ENCODE measurements at places on chromosomes 7 and 10. TPM values are rescaled to one million over a fixed set of nuclear protein-coding genes. Genes with fewer than 3 reads are reported as not detected.

GRCh38 chr10:25531457-25532061 is 356.8 kb downstream of the GPR158 start:
- DNase-seq = no peak
- no peak overlapping the region for H3K27ac ChIP-seq
- no peaks in the 10 kb centered on the region for H3K36me3 ChIP-seq

- H3K4me3 ChIP-seq = no peak overlapping the region
- no peaks in the 10 kb centered on the region for H3K4me1 ChIP-seq
- no peak overlapping the region for H3K27ac ChIP-seq
- no peaks in the 10 kb centered on the region for H3K27me3 ChIP-seq
Observed at GRCh38 chr7:15837306-15837950, 150.9 kb upstream of the MEOX2 start.

The GPR15LG gene
- not detected for total RNA-seq

- H3K4me1 ChIP-seq = no peaks in the 10 kb centered on the region
- H3K27ac ChIP-seq = no peak overlapping the region
- H3K27me3 ChIP-seq = no peaks in the 10 kb centered on the region
- DNase-seq = no peak
- H3K36me3 ChIP-seq = no peaks in the 10 kb centered on the region
Observed at GRCh38 chr7:78149787-78150186, 351.2 kb downstream of the PHTF2 start.

- H3K4me3 ChIP-seq = no peak overlapping the region
- H3K27me3 ChIP-seq = no peaks in the 10 kb centered on the region
Observed at GRCh38 chr7:96041171-96041570, 268.8 kb downstream of the DYNC1I1 start.

DNA sequence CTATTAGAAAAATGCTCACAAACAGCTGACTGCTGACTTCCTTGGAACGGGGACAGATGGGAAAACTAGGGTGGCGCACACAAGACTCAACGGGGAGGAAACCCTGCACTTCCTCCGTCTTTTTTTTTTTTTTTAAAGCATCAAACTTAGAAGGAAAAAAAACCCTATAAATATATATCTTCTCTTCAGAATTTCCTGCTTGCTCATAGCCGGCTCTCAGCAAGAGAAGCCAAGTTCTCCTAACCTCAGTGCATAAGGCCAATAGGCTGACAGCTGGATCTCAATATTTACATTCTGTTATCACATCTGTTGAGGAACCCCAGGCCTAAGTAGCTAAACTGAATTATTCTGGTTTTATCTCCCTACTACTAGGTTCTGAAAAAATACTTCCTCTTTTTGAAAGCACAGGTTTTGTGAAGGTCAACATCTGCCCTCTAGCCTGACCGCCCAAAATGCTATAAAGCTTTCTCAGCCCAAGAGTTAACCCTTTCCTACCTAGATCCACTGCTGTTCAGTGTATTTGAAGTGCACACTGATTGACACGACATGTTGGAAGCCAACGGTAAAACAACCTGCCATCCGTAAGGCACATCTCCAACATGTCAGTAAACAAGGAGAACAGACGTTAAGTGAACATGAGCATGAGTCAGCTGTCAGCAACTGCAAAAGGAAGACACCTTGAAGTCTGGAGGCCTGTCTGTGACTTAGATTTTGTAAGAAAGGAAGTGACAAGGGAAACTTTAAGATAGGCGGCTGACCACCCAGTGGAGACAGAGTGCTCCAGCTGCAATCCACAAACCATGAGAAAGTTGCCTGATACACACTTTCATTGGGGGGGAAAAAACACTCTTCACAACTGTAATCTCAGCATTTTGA is 83.8 kb downstream of the EBLN1 start:
- DNase-seq = no peak
- peaks cover 12% of the 10 kb centered on the region for H3K4me1 ChIP-seq
- H3K4me3 ChIP-seq = no peak overlapping the region
- H3K27me3 ChIP-seq = peaks cover 15% of the 10 kb centered on the region
- no peak overlapping the region for H3K27ac ChIP-seq

- peaks cover 46% of the 10 kb centered on the region for H3K4me1 ChIP-seq
- H3K27ac ChIP-seq = peak overlapping the region; percentile 100
- no peaks in the 10 kb centered on the region for H3K27me3 ChIP-seq
- DNase-seq = no peak
Observed at GRCh38 chr10:73742454-73742734, 1.8 kb upstream of the SEC24C start.

- no peak for DNase-seq
- H3K4me1 ChIP-seq = no peaks in the 10 kb centered on the region
- H3K27me3 ChIP-seq = no peaks in the 10 kb centered on the region
- H3K27ac ChIP-seq = no peak overlapping the region
Observed at GRCh38 chr7:65915921-65916657, 43.2 kb downstream of the VKORC1L1 start.

- peaks cover 4% of the 10 kb centered on the region for H3K4me1 ChIP-seq
- no peak overlapping the region for H3K27ac ChIP-seq
Observed at GRCh38 chr7:16970732-16971482, 89.1 kb upstream of the AGR3 start.

GRCh38 chr7:139673230-139673629 is 104.6 kb downstream of the HIPK2 start:
- H3K4me3 ChIP-seq = peak overlapping the region; percentile 87
- peak; percentile 70 for DNase-seq
- peaks cover 74% of the 10 kb centered on the region for H3K4me1 ChIP-seq
- no peaks in the 10 kb centered on the region for H3K27me3 ChIP-seq
- H3K27ac ChIP-seq = peak overlapping the region; percentile 97
- no peaks in the 10 kb centered on the region for H3K36me3 ChIP-seq

DNA sequence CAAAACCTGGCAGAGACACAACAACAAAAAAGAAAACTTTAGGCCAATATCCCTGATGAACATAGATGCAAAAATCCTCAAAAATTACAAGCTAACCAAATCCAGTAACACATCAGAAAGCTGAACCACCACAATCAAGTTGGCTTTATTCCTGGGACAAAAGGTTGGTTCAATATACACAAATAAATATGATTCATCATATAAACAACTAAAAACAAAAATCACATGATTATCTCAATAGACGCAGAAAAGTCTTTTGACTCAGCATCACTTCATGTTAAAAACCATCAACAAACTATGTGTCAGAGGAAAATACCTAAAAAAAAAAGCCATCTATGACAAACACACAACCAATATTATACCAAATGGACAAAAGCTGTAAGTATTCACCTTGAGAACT is 283.5 kb downstream of the THSD7A start:
- H3K4me3 ChIP-seq = no peak overlapping the region
- no peak overlapping the region for H3K27ac ChIP-seq
- no peaks in the 10 kb centered on the region for H3K4me1 ChIP-seq
- no peak for DNase-seq

DNA sequence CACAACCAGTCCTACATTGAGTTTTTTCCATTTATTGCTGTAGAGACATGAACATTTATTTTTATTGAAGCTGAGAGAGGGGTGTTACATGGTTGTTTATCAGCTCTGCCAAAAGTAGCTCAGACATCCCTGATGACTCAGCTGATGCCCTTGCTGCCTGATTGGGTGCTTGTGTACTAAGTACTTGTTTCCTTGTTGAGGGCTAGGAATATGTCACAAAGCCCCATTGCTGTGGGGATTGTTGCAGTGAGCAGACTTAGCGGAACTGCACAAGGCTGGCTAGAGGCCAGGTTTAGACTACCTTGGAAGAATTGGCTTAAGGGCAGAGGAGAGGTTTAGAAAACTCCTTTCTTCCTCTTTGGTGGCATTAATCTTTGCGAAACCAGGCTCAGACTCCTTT is 110.6 kb downstream of the AUTS2 start:
- no peaks in the 10 kb centered on the region for H3K36me3 ChIP-seq
- peaks cover 17% of the 10 kb centered on the region for H3K27me3 ChIP-seq
- no peak overlapping the region for H3K4me3 ChIP-seq

GRCh38 chr10:79259834-79260233 is 87.4 kb upstream of the PPIF start:
- H3K27me3 ChIP-seq = no peaks in the 10 kb centered on the region
- no peak overlapping the region for H3K27ac ChIP-seq
- no peak overlapping the region for H3K4me3 ChIP-seq
- H3K36me3 ChIP-seq = no peaks in the 10 kb centered on the region
- DNase-seq = no peak
- H3K4me1 ChIP-seq = peaks cover 12% of the 10 kb centered on the region

The BHLHA15 gene
- 3.3 TPM for total RNA-seq

The CALML3 gene
- total RNA-seq = not detected

- no peaks in the 10 kb centered on the region for H3K27me3 ChIP-seq
- no peaks in the 10 kb centered on the region for H3K36me3 ChIP-seq
- H3K4me1 ChIP-seq = peaks cover 29% of the 10 kb centered on the region
- H3K4me3 ChIP-seq = peak overlapping the region; percentile 42
- H3K27ac ChIP-seq = no peak overlapping the region
Observed at GRCh38 chr10:78981257-78981969, 87.4 kb upstream of the ZMIZ1 start.

DNA sequence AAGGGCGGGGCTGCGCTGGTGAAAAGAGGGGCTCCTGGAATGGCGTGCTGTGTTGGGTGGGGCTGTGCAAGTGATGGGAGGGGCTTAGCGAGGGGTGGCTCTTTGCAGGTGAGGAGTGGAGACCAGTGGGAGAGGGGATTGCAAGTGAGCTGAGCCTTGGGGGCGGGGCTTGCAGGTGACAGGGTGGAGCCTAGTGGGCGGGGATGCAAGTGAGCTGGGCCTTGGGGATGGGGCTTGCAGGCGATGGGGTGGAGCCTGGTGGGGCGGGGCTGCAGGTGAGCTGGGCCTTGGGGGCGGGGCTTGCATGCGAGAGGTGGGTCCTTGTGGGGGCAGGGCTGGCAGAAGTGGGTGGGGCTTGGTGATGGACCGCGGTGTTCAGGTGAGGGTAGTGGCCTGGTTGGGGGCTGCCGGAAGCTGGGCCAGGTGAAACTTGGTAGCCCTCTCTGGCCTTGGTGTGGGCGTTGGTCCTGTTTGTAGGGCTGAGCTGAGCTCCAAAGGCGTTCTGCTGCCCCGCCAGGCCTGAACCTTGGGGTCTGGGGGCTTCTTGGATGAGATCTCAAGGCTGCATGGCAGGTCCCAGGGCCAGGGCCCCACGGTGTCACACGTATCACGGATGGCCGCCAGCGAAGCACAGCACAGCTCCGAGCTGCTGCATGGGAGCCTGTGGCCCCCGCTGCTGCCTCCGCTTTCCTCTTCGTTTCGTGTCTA is 743 bp upstream of the PITRM1 start:
- peaks cover 8% of the 10 kb centered on the region for H3K36me3 ChIP-seq
- peak overlapping the region; percentile 68 for H3K4me3 ChIP-seq
- peak; percentile 82 for DNase-seq
- H3K4me1 ChIP-seq = peaks cover 25% of the 10 kb centered on the region

DNA sequence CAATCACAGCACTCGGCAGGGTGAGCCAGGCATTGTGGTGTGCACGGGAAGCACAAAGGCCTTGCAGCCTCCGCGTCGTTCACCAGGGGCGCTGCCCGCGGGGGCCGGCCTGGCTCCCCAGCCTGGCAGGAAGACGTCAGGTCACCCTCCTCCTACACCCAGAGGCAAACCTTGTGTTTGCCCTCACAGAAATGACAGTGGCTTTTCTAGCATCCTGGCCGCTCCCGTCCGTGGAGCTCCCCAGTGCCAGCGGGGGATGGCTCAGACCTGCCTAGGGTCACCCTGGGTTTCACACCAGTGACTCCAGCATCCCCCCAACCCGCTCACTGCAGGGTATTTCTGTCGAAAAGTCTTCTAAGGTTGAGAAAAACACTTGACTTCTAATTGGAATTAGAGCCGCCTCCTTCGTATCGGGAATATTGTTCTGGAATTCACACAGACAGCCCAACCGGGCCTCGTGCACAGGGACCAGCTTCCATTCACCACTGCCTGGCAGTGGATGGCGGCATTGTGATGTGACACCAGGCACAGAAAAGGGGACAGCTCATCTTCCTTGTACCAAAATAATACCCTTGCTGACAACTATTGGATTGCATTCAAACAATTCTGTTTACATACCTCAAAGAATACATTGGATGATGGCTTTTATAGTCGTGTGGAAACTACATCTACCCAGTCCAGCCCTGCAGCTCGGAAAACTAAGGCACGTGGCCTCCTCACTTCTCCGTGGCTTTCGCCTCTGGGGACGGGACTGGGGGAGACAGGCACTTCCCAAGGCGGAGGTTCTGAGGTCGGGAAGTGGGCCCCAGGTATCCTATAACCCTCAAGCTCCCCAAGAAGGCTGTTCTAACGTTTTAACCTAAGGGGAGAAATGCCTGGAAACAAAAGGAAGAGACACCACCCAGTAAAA is 109.0 kb downstream of the EBF3 start:
- H3K4me1 ChIP-seq = no peaks in the 10 kb centered on the region
- no peak for DNase-seq
- no peak overlapping the region for H3K4me3 ChIP-seq
- no peak overlapping the region for H3K27ac ChIP-seq
- no peaks in the 10 kb centered on the region for H3K36me3 ChIP-seq

The FAM180A gene
- not detected for total RNA-seq

GRCh38 chr10:10726101-10726500 is 291.6 kb upstream of the CELF2 start:
- H3K27ac ChIP-seq = no peak overlapping the region
- no peaks in the 10 kb centered on the region for H3K27me3 ChIP-seq
- no peaks in the 10 kb centered on the region for H3K36me3 ChIP-seq
- DNase-seq = no peak
- H3K4me1 ChIP-seq = no peaks in the 10 kb centered on the region

DNA sequence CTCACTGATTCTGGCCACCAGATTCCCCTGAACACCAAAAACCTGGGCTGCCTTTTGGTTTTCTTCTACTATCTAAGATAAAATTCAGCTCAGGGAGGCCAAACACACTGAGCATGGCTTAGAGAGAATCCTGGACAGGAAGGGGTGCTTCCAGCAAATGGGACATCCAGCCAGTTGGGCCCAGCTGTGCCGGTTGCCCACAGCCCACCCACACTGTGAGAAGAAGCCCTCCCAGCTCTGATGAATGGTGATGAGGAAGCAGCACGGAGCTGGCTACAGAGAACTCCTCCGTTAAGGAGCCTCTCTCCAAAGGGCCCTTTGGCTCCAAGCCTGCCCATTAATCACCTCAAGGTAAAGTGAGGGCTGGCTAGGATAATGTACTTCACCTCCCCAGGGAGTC is 15.9 kb downstream of the LRRC18 start:
- no peaks in the 10 kb centered on the region for H3K36me3 ChIP-seq
- H3K4me3 ChIP-seq = no peak overlapping the region
- DNase-seq = no peak
- H3K27ac ChIP-seq = no peak overlapping the region
- H3K4me1 ChIP-seq = no peaks in the 10 kb centered on the region
- no peaks in the 10 kb centered on the region for H3K27me3 ChIP-seq

DNA sequence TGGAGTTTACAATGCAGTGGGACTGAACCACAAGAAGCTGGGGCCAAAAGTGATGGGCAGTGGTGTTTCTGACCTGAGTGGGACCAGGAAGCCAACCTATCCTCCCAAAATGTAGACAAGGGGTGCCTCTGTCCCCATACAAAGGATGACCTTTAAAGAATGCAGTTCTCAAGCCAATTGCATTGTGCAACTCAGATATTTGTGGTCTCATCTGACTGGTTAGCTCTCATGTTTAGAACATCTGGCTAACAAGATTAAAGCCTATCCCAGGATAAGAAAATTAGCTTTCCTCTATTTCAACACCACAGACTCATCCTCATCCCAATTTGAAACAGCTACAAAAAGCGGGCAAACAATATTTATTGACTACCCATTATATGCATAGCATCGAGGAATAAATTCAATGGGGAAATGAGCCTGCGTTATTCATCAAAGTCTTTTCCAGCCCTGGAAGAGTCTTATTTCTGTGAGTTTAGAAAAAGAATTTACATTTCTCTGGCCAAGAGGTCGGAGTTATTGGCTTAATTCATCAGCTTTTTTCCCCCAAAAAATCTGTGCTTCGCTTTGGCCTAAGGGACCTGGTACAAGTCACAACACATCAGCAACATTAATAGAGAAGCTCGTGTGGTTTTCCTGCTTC is 26.7 kb downstream of the ELMO1 start:
- peaks cover 40% of the 10 kb centered on the region for H3K4me1 ChIP-seq
- DNase-seq = no peak
- H3K36me3 ChIP-seq = no peaks in the 10 kb centered on the region
- H3K27ac ChIP-seq = no peak overlapping the region
- no peaks in the 10 kb centered on the region for H3K27me3 ChIP-seq

The TMEM273 gene
- 22.5 TPM for total RNA-seq
